ENCODE measurements at places on chromosomes 5 and 9. TPM values are rescaled to one million over a fixed set of nuclear protein-coding genes. Genes with fewer than 3 reads are reported as not detected.

GLDC gene
- 0.68 TPM for total RNA-seq

MYMK gene
- total RNA-seq, result not detected

GRCh38 chr9:16131264-16131663 lies 578.4 kb downstream of the CCDC171 start:
- H3K4me1 ChIP-seq, result peaks cover 38% of the 10 kb centered on the region
- peaks cover 19% of the 10 kb centered on the region for H3K36me3 ChIP-seq
- no peak for DNase-seq
- H3K27ac ChIP-seq, result no peak overlapping the region
- peaks cover 4% of the 10 kb centered on the region for H3K27me3 ChIP-seq

DNA sequence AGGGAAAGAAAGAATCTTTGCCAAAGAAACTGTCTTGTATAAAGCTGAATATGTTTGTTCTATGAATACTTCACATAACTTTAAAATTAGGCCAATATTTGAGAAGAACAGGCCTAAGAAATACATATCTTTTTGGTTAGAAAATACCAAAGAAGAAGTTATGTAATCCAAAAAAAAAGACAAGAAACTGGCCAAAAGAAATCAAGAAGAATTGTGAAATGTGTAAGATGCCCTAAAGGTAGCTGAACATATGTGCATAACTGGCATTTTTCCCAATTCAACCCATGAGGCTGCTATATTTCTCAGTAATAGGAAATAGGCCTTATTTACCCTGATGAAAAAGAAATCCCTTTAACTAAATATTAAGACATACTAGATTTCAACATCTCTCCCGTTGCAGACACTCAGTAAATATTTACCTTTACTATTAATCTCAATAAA lies 290.0 kb downstream of the CETN3 start:
- H3K27me3 ChIP-seq, result no peaks in the 10 kb centered on the region
- H3K4me3 ChIP-seq, result no peak overlapping the region
- no peaks in the 10 kb centered on the region for H3K4me1 ChIP-seq
- no peak for DNase-seq
- H3K27ac ChIP-seq, result no peak overlapping the region

GRCh38 chr5:82100303-82101077 lies 128.7 kb downstream of the ATG10 start:
- peaks cover 22% of the 10 kb centered on the region for H3K4me1 ChIP-seq
- H3K27me3 ChIP-seq, result no peaks in the 10 kb centered on the region
- no peak for DNase-seq
- no peak overlapping the region for H3K4me3 ChIP-seq

CHSY3 gene
- not detected for total RNA-seq

DNA sequence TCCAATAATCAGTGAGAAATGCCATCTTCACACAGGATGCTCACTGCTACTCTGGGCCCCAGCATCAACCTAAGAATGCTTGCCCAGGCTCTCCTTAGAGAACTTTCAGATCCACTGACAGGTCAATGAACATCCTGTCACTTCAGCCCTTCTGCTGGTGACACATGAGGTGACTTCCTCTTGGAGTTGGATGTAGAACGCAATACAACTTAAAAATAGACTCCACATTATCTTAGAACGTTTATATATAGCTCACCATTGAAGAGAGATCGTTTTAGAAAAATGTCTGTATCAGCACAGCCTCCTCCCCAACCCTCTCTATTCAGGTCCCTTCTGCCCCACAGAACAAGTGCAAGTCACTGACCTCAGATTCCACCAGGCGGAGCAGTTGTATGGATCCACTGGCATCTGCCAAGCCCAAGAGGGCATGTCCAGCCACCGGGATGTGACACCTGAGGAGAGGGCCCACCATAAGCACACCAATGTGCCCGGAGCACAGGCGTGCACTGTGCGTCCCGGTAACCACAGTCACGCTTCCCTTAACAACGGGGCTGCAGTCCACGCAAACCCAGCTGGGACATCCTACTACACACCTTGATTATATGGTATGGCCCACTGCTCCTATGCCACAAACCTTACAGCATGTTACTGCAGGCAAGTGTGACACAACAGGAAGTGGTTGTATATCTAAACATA lies 2.9 kb downstream of the DPH7 start:
- DNase-seq, result no peak
- H3K27me3 ChIP-seq, result no peaks in the 10 kb centered on the region
- peak overlapping the region; percentile 15 for H3K27ac ChIP-seq
- H3K4me3 ChIP-seq, result peak overlapping the region; percentile 40

DNA sequence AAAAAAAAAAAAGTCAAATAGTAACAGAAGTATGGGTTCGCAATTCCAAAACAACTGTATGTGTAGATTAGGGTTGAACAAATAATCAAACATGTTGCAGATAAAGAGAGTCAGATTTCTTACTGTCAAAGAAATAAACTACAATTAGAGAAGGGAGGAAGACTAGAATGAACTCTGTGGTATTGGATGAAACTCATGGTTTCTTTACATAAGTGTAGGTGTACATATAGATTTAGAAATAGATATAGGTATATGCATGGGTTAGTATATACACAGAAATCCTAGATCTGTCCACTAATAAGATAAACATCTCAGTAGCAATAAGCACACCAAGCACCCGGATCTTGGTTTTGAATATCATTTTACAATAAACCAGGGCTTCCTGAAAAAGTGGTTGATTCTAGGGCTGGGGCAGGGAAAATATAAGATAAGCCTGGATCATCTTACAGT lies 21.3 kb downstream of the DTWD2 start:
- DNase-seq, result no peak
- no peaks in the 10 kb centered on the region for H3K4me1 ChIP-seq
- peaks cover 13% of the 10 kb centered on the region for H3K36me3 ChIP-seq
- H3K27ac ChIP-seq, result no peak overlapping the region
- no peaks in the 10 kb centered on the region for H3K27me3 ChIP-seq

GRCh38 chr9:136750526-136750925 lies 2.2 kb upstream of the LCN6 start:
- peaks cover 4% of the 10 kb centered on the region for H3K36me3 ChIP-seq
- no peak for DNase-seq
- no peak overlapping the region for H3K27ac ChIP-seq
- peaks cover 4% of the 10 kb centered on the region for H3K4me1 ChIP-seq
- no peak overlapping the region for H3K4me3 ChIP-seq
- H3K27me3 ChIP-seq, result peaks cover 28% of the 10 kb centered on the region

DNA sequence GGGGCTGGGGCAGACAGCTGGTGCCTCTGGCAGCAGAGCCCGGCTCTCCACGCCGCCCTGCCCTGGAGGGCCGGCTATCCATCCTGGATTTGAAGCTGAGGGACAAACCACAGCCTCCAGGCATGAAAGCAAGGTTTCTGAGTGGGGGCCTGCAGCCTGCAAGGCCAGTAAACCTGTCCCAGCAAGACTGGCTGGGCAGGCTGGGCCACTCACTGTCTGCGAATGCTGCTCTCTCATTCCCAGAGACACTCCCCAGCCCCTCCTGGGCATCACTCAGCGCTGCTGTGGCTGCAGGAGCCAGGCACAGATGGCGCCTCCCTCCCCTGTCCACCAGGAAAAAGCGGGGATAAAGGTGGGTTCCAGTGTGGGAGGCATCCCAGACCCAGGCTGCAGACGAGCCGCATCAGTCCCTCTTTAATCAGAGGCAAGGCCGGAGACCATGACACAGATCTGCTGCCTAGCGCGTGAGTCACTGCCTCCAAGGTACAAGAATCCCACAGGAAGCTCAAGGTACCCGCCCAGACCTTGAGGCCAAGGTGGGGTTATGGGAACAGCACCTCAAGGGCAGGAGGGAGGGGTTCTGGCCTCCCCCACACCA lies 118.0 kb downstream of the VAV2 start:
- H3K36me3 ChIP-seq, result no peaks in the 10 kb centered on the region
- H3K4me1 ChIP-seq, result peaks cover 10% of the 10 kb centered on the region
- DNase-seq, result no peak
- H3K4me3 ChIP-seq, result no peak overlapping the region

SPATA9 gene
- not detected for total RNA-seq

CD14 gene
- 0.42 TPM for total RNA-seq

GRCh38 chr5:59583151-59583809 lies 310.2 kb downstream of the PDE4D start:
- no peaks in the 10 kb centered on the region for H3K36me3 ChIP-seq
- no peak overlapping the region for H3K4me3 ChIP-seq
- DNase-seq, result no peak
- H3K4me1 ChIP-seq, result no peaks in the 10 kb centered on the region
- H3K27me3 ChIP-seq, result peaks cover 36% of the 10 kb centered on the region
- no peak overlapping the region for H3K27ac ChIP-seq

PGM5 gene
- not detected for total RNA-seq

- no peaks in the 10 kb centered on the region for H3K36me3 ChIP-seq
- no peak overlapping the region for H3K27ac ChIP-seq
These were observed 82.6 kb upstream of the GRHPR start for GRCh38 chr9:37339923-37340322.

DNA sequence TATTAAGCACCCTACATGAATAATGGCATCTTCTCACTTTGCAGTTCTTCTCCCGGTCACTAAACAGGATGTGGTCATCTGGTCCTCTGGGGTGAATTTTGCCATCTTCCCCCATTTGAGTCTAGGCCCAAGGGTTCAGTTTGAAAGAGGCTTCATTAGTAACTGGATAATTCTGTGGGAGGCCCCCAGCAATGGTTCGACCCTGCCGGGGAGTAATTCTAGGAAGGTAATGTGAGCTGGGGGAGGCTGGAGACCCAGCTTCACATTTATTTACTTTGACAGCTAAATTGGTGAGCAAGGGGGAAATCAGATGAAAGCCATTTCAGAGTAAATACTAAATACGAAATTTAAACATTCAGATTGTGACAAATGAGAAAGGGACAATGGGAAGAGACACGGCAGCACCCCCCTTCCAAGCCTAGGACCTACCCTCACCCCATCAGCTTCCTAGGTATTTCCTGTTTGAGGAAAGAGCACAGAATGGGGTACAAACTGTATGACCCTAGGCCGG lies 4.1 kb upstream of the LHX6 start:
- H3K4me3 ChIP-seq, result no peak overlapping the region
- H3K36me3 ChIP-seq, result no peaks in the 10 kb centered on the region
- peaks cover 11% of the 10 kb centered on the region for H3K27me3 ChIP-seq
- DNase-seq, result no peak
- no peaks in the 10 kb centered on the region for H3K4me1 ChIP-seq

- H3K4me1 ChIP-seq, result no peaks in the 10 kb centered on the region
- H3K4me3 ChIP-seq, result no peak overlapping the region
- H3K27ac ChIP-seq, result no peak overlapping the region
- no peaks in the 10 kb centered on the region for H3K27me3 ChIP-seq
These were observed 41.4 kb upstream of the F2R start for GRCh38 chr5:76674330-76675066.

GRCh38 chr5:55467862-55468551 lies 66.8 kb downstream of the PLPP1 start:
- peaks cover 22% of the 10 kb centered on the region for H3K36me3 ChIP-seq
- no peak for DNase-seq
- H3K27ac ChIP-seq, result no peak overlapping the region
- H3K27me3 ChIP-seq, result no peaks in the 10 kb centered on the region
- H3K4me1 ChIP-seq, result peaks cover 6% of the 10 kb centered on the region
- no peak overlapping the region for H3K4me3 ChIP-seq

DNA sequence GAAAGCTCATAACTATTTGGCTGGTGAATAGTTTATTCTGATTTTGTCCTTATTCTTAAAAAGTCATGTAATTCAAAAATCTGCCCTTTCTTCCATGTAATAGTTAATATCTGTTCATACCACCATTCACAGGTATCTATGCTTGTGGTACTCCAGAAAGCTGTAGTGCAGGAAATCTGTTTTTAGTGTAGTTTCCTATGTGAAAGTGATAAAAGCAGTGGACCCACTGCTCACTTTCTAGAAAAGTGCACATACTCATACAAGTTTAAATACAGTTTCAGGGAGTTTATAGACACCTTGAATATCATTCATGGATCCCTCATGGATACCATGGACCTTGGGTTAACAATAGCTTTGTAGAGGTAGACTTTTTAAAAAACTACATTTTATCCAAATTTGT lies 20.2 kb downstream of the PBX3 start:
- H3K4me1 ChIP-seq, result peaks cover 9% of the 10 kb centered on the region
- no peaks in the 10 kb centered on the region for H3K36me3 ChIP-seq
- no peak overlapping the region for H3K4me3 ChIP-seq
- H3K27ac ChIP-seq, result no peak overlapping the region

DNA sequence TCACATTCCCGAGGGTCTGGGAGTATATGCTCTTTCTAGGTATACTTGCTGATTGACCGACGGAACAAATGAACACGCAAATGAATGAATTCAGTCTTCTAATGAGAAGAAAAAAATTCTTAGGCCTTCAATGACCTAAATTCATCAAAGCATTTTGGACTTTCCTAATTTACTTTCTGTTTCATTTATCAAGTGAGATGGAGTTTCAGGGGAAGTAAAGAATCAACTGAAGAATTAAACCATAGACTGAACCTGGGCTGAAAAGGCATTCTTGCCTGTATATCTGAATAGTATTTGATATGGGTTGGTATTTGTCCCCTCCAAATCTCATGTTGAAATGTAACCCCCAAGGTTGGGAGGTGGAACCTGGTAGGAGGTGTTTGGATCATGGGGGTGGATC lies 64.1 kb downstream of the ZFAND5 start:
- no peaks in the 10 kb centered on the region for H3K27me3 ChIP-seq
- peak overlapping the region; percentile 72 for H3K27ac ChIP-seq
- H3K4me1 ChIP-seq, result peaks cover 14% of the 10 kb centered on the region
- no peaks in the 10 kb centered on the region for H3K36me3 ChIP-seq
- H3K4me3 ChIP-seq, result no peak overlapping the region
- DNase-seq, result no peak

GRCh38 chr9:8845808-8846207 lies 1046.2 kb upstream of the DMAC1 start:
- H3K36me3 ChIP-seq, result no peaks in the 10 kb centered on the region
- no peaks in the 10 kb centered on the region for H3K4me1 ChIP-seq
- H3K27ac ChIP-seq, result no peak overlapping the region
- H3K27me3 ChIP-seq, result peaks cover 11% of the 10 kb centered on the region

DNA sequence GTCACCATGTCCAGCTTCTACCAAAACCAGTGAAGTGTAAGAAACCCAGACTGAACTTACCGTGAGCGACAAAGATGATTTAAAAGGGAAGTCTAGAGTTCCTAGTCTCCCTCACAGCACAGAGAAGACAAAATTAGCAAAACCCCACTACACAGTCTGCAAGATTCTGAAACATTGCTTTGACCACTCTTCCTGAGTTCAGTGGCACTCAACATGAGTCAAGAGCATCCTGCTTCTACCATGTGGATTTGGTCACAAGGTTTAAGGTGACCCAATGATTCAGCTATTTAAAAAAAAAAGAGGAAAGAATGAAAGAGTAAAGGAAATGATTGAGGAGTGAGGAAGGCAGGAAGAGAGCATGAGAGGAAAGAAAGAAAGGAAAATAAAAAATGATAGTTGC lies 19.8 kb downstream of the IL7R start:
- DNase-seq, result no peak
- peaks cover 95% of the 10 kb centered on the region for H3K36me3 ChIP-seq
- peak overlapping the region; percentile 90 for H3K27ac ChIP-seq
- no peaks in the 10 kb centered on the region for H3K27me3 ChIP-seq
- peak overlapping the region; percentile 22 for H3K4me3 ChIP-seq

Data from activated naive CD8-positive, alpha-beta T cell treated with anti-CD3 and anti-CD28 coated beads for 36 hours (primary cell).